ENCODE measurements at places on chromosomes 1 and 21.

DNA sequence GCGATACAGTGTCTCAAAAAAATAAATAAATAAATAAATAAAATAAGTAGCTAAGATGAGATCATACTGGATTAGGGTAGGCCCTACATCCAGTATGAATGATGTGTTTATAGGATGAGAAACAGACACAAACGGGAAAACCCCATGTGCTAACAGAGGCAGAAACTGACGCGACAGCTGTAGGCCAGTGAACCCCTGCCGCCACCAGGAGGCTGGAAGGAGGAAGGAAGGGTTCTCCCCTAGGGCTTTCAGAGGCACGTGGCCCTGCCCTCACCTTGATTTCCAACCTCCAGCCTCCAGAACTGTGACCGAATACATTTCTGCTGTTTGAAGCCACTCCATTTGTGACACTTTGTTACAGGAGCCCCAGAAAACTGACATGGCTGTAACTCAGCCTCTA lies 38.5 kb downstream of the CHD5 start:
- no peak for DNase-seq

GRCh38 chr1:24415334-24415909 lies at the start of gene NIPAL3:
TSS of gene NIPAL3 (plus strand) at chr1:24415802. CDS start at chr1:24419548, 3,746 bp downstream.
- peak; percentile 93 for DNase-seq

DNA sequence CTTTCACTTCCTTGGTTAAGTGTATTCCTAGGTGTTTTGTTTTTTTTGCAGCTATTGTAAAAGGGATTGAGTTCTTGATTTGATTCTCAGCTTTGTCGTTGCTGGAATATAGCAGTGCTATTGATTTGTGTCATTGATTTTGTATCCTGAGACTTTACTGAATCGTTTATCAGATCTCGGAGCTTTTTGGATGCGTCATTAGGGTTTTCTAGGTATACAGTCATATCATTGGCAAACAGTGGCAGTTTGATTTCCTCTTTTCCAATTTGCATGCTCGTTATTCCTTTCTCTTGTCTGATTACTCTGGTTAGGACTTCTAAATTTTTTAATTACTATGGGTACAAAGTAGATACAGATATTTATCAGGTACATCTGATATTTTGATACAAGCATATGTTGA lies 75.4 kb downstream of the SLC35A3 start:
- no peak for DNase-seq

GRCh38 chr1:73516451-73516850 lies 681.5 kb downstream of the LRRIQ3 start:
- DNase-seq = no peak

GRCh38 chr1:201427963-201428362 lies 6.4 kb upstream of the TNNI1 start:
- DNase-seq = no peak

DNA sequence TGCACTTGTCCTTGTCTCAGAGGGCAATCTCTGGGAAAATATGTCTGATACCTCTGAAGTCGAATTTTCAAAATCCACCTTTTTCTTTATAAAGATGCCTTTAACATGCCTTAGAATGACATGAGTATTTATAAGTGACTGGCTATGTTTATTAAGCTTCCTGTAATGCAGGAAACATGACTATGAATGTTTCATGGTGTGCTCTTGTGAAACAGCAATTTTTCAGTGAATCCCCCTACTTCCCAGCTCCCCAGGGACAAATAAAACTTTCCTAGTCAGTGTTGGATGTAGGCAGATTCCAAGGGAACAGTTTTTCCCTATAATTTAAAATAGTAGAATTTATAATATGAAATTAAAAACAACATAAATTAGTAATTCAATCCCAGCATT lies 437.0 kb downstream of the LMO4 start:
- DNase-seq = no peak

- DNase-seq = no peak
These were observed 41.6 kb downstream of the CD58 start for GRCh38 chr1:116529199-116529631.

- peak; percentile 2 for DNase-seq
These were observed 150.1 kb downstream of the PLXNA2 start for GRCh38 chr1:208093754-208094719.

GRCh38 chr1:13513895-13514546 lies at the start of gene LRRC38:
TSS of gene LRRC38 (minus strand) at chr1:13514003. CDS start at chr1:13513593, 410 bp downstream.
- DNase-seq = no peak

GRCh38 chr1:8303141-8303540 lies 14.8 kb upstream of the SLC45A1 start:
- no peak for DNase-seq

- DNase-seq = no peak
These were observed 72.3 kb downstream of the CTH start for GRCh38 chr1:70483342-70483741.

GRCh38 chr1:204321051-204321450 lies 38.7 kb downstream of the PLEKHA6 start:
- DNase-seq = no peak

DNA sequence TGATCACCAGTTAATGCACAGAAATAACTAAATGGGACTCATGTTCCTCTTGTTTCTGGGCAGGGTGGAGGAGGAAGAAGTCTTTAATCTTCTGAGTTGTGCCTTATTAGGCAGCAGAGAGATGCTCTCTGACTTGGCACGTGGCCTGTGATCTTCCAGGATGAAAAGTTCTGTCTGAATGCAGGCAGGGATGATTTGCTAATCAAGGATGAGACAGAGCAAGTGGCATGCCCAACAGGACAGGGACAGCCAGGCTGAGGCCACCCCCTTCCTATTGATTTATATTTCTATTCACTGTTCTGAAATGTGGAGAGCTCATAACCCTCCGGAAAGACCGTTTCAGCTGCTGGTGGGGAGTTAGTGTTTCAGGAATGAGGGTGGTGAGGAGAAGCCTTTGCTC lies 477.8 kb upstream of the CAMK1G start:
- no peak for DNase-seq

DNA sequence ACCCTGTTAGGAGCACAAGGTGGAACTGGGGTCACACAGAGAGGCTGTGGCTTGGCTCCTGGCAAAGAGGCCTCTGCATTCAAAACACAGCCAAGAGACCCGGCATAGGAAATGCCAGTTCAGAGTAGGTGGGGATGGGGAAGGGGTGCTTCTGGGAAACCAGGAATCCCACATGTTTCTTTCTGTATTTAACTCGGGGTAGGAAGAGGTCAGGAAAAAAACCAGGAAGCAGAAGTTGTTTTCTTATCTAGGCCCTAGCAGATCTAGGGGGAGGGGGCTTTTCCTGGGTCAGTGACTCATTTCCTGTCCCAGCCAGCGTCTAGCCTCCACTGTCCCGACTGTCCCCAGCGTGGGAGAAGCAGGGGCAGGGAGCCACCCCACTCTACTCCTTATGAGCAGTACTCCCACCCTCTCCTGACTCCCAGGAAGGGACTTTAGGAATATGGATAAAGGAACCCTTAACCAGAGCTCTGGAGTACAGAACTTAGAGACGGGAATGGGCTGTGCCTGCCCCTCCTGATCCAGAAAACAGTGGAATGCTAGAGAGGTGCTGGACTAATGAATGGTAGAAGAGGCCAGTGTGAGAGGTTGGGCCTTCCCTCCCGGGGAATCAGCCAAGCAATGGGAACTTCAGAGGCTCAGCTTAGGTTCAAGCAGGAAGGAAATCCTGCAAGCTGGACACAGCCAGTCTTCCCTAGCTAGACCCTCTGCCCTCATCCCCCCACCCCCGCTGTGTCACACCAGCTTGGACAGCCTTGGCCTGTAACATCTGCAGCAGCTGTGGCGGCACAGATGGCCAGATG lies 5.7 kb downstream of the FHL3 start:
- no peak for DNase-seq

GRCh38 chr1:101278845-101279244 lies 42.0 kb downstream of the S1PR1 start:
- DNase-seq = no peak

- no peak for DNase-seq
These were observed 2.7 kb upstream of the HMGN2 start for GRCh38 chr1:26469558-26469957.

- DNase-seq = no peak
These were observed 131.3 kb downstream of the FASLG start for GRCh38 chr1:172790245-172790644.

GRCh38 chr1:229440851-229441537 lies 7.1 kb upstream of the ACTA1 start:
- no peak for DNase-seq

- DNase-seq = no peak
These were observed 231.2 kb downstream of the DSCAM start for GRCh38 chr21:40615505-40616376.

DNA sequence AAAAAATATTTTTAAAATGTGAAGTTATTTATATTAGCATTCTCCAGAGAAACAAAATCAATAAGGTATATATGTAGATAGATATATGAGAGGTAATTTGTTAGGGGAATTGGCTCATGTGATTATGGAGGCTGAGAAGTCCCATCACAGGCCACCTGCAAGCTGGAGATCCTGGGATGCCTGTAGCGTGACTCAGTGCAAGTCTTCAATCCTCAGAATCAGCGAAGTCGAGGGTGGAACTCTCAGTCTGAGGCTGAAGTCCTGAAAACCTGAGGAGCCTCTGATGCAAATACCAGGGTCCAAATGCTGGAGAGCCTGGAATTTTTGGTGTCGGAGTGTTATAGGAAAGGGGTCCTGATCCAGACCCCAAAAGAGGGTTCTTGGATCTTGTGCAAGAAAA lies 658.5 kb downstream of the USP25 start:
- no peak for DNase-seq

DNA sequence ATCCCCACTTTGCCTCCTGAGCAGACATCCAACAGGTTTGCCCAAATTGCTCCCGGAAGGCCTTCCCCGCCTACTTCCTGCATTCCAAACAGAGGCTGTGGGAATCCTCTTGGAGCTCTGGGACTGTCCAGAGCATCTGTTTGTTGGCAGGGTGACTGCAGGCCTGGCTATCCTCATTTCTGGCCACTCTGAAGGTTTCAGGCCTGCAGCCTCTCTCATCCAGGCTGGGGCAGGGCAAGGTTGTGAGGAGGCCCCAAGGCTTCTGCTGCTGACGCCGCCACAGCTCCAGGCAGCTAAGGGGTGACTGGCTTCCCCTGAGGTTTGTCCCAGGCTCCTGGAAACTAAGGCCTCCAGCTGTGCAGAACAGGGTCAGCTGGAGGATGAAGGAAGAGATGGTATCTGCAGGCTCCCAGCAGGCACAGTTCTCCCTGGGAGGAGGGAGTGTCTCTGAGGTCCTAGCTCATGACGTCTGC lies 11.3 kb downstream of the CDK18 start:
- DNase-seq = no peak

DNA sequence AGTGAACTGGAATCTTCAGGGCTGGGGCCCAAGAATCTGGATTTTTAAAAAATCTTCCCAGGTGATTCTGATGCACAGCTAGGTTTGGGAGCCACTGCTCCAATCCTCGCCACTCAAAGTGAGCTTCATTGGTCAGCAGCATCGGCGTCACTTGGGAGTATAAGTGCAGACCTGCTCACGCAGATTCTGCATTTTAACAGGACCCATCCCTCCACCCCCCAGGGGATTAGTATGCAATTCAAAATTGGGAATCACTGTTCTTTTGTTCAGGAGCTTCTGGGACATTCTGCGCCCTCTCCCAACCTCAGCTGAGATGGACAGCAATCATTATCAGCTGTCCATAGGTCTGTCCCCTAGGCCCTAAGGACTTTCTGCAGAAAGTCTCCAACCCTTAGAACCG lies 53.5 kb downstream of the LGR6 start:
- no peak for DNase-seq

GRCh38 chr1:68197891-68198290 lies 34.4 kb downstream of the WLS start:
- DNase-seq = no peak

- no peak for DNase-seq
These were observed 264.4 kb downstream of the NTNG1 start for GRCh38 chr1:107405236-107405635.

DNA sequence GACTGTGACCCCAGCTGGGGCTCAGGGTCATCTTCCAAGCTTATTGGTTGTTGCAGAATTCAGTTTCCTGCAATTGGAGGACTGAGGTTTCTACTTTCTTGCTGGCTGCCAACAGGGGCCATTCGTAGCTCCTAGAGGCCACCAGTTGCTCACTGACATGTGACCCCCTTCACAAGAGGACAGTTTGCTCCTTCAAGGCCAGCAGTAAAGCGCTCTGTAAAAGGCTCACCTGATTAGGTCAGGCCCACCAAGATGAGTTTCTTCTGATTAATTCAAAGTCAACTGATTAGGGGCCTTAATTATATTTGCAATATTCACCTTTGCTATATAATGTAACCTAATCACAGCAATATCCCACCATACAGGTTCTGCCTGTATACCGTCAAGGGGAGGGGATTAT lies 68.9 kb downstream of the SLC9A1 start:
- no peak for DNase-seq

GRCh38 chr1:183834568-183834967 lies 29.6 kb downstream of the RGL1 start:
- no peak for DNase-seq

DNA sequence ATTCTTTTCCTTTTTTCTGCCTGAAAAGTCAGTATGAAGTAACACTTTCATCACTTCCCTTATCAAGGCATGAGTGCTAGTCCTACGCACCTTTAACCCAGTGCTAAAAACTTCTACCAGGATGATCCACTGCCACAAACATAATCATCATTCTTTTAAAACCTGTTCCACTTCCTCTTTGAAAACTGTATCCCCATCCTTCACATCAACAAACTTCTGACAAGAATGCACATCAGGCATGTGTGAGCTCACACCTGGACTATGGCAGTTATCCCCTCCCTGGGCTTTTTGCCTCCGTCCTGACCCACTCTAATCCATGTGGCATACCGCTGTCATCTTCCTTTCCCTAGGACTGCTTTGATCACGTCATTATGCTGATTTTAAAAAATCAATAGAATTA lies 70.2 kb downstream of the ESRRG start:
- DNase-seq = no peak

GRCh38 chr1:170355267-170355801 lies 176.6 kb upstream of the GORAB start:
- no peak for DNase-seq

GRCh38 chr1:232521660-232522059 lies 108.3 kb downstream of the SIPA1L2 start:
- DNase-seq = no peak
